ENCODE measurements at places on chromosomes 11 and 22. TPM values are rescaled to one million over a fixed set of nuclear protein-coding genes. Genes with fewer than 3 reads are reported as not detected.

GRCh38 chr11:10443721-10444235 lies 11.3 kb upstream of the AMPD3 start:
- DNase-seq: no peak

- DNase-seq: no peak
Measured at GRCh38 chr11:69310351-69310750, 16.4 kb downstream of the MYEOV start.

- no peak for DNase-seq
Measured at GRCh38 chr11:63214093-63214492, 29.3 kb downstream of the SLC22A25 start.

- DNase-seq: no peak
Measured at GRCh38 chr11:31445621-31446020, 63.8 kb downstream of the IMMP1L start.

- DNase-seq: peak; percentile 20
Measured at GRCh38 chr22:39808081-39808480, 85.5 kb downstream of the ENTHD1 start.

DNA sequence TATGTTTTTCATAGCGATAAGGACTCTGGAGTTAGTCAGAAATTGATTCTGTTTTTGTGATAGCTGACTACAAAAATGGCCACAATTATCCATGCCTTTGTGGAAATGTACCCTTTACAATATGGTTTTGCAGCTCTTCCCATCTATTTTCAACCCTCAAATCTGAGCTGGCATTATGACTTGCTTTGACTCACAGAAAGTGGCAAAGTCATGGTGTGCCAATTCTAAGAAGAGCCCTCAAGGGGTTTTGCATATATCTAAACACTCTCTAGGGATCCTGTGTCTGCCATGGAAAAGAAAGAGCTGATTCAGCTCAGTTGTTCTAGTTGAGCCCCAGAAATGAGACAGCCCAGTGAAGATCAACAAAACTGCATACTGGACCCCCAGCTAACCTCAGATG lies 390.5 kb upstream of the RAG2 start:
- no peak for DNase-seq

GRCh38 chr11:44743959-44744557 lies 17.3 kb downstream of the TSPAN18 start:
- no peak for DNase-seq

The EFCAB6 gene
- not detected for polyA plus RNA-seq

The C11orf91 gene
- polyA plus RNA-seq: not detected

The CYP2D6 gene
- polyA plus RNA-seq: not detected

The FOLR2 gene
- polyA plus RNA-seq: not detected

DNA sequence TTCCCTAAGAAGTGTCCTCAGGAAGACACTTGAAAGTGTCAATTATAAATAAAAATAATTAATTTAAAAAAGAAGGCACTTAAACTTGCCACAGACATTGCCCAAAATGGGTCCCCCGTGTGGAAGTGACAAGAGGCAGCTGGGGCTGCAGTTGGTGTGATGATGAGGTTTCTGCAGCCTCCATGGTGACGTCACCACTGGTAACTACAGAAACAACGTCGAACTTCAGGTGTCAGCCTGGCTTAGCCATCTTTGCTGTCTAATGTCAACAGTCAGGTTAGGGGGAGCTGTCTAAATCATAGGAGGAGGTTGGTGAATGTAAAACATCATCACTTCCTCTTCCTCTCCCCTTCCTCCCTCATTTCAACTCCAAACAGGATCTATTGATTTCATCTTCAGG lies 328.6 kb downstream of the MN1 start:
- no peak for DNase-seq

- no peak for DNase-seq
Measured at GRCh38 chr22:24601217-24602104, 1.5 kb upstream of the GGT1 start.

The CARD10 gene
- polyA plus RNA-seq: 5.8 TPM

- no peak for DNase-seq
Measured at GRCh38 chr11:10317151-10317755, 12.4 kb downstream of the ADM start.

DNA sequence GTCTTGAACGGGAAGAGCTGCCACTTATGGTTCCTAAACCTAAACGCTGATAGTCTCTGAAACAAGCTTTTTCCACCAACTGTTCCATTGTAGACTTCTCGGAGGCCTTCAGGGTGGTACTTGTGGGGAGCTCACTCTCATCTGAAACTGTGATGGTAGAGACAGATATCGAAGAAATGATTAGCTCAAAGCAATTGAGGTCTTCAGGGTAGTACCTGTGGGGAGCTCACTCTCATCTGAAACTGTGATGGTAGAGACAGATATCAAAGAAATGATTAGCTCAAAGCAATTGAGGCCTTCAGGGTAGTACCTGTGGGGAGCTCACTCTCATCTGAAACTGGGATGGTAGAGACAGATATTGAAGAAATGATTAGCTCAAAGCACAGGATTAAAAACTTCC lies 175.7 kb downstream of the SWAP70 start:
- DNase-seq: no peak

GRCh38 chr11:117789241-117789640 lies 7.8 kb downstream of the DSCAML1 start:
- DNase-seq: no peak

The MS4A2 gene
- 0.77 TPM for polyA plus RNA-seq

- DNase-seq: peak; percentile 63
Measured at GRCh38 chr11:65471447-65471891, 27.4 kb upstream of the MALAT1 start.

DNA sequence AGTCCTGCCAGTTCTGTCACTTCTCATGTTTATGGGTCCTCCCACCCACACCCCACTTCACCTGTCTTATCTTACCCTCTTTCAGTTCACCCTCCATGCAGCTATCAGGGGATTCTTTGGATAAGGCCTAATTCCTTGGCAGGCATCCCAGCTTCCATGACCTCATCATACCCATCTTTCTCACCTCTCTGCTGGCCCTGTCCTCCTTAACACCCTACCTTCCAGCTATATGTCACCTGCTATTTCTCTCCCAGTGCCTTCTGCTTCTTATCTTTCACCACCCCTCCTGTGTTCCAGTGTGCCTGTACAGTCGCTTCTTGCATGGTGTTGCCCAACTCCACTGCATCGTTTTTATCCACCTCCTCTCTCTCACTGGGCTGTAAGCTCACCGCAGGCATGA lies 28.3 kb downstream of the SNU13 start:
- peak; percentile 14 for DNase-seq

DNA sequence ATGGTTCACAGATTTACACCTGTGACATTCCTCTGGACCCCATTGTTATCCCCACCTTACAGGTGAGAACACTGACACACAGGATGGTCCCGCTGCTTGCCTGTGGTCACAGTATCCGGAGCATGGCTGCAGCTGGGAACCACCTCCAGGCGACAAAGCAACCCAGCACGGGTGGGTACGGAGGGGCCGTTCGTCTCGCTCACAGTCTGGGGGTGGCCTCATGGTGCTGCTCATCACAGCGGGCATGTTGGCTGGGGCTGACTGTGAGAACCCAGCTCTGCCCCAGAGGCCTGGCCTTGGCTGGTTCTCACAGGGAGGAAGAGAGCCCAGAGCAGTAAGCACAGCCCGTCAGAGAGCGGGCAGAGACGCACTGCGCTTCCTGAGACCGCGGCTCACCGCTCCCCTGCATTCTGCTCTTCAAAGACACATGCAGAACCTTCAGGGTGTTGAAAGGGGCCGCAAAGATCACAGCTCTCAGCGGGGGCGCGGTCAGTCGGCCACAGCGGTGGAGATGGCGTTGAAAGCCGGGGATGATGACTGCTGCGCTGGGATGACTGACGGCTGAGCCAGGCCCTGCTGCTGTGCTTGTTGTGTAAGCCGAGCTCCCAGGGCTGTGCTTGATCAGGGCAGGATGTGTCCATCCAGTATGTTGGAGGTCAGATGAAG lies 423.0 kb downstream of the BRD1 start:
- no peak for DNase-seq

The CARNS1 gene
- polyA plus RNA-seq: 0.07 TPM

DNA sequence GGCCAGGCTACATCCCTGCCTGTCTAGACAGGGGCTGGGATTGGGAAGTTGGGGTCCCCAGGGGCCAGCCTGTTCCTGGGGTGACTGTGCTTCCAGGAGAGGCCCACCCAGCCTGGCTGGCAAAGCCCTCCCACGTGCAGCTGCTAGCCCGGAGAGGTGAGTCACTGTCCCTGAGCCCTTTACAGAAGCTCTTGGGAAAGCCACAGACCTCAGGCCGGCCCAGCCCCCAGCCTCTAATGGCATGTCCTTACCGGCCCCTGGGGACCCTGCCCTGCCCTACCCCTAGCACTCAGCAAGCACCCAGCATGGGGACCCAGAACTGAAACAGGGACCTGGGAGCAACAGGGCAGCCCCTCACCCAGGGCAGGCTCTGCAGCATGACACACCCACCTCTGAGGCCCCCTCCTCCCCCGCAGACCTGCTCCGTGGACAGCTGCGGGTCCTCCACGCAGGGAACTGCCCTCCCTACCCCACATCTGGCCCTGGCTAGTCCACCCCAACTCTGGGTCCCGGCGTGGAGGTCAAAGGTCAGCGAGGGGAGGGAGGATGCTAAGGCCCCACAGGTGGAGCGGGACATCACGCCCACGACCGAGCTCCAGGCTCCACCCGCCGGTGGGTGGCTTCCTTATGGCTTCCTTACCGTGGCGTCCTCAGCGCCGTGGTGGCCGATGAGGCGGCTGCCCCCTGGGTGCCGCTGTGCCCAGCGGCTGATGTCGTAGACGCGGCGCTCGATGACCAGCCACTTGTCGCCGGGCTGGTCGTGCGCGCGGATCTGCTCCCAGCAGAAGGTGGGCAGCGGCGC lies 615 bp downstream of the FADS3 start:
- peak; percentile 78 for DNase-seq

GRCh38 chr11:64854534-64855502 lies 10.4 kb upstream of the CDC42BPG start:
- DNase-seq: peak; percentile 86

The SOX10 gene
- polyA plus RNA-seq: not detected

The EXPH5 gene
- polyA plus RNA-seq: 2.4 TPM

DNA sequence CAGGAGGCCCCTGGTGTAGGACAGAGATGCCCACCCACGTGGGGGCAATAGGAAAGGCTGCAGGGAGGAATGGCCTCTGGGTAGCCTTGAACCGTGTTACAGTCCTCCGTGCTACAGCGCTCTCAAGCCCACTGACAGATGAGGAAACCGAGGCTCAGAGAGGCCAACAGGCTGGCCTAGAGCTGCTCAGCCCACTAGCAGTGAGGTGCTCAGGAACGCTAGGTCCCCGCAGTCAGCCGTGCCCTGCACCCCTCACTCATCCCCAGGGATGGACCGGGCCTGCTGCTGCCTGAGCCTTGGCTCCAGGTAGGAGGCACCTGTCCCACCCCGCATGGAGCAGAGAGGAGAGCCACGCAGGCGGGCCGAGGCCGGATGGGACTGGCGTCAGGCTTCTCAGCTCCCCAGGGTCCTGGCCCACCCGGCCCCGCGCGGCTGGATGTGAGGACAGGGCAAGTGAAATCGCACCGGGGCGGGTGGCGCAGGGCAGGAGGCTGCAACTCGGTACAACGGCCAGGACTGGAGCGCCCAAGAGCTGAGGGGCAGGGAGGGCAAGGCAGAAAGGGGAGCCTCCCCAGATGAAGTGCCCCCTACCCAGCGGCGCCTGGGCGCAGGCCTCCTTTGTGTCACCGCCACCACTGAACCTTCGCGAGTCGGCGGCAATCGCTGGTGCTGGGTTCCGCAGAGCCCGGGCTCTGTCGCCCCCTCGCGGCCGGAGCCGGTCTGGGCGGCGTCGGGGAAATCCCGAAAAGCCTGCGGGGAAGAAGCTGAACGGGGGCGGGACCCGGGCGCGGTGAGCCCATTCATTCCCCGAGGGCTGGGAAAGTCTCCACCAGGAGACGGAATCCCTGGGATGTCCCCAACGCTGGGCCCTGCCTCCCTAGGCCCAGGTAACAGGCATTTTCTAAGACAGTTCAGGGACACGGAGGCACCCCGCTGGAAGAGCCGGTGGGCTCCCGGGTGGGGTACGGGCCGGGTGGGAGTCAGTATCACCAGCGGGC lies 8.4 kb upstream of the SLC2A11 start:
- peak; percentile 81 for DNase-seq

- peak; percentile 34 for DNase-seq
Measured at GRCh38 chr22:18078329-18079041, 695 bp downstream of the PEX26 start.

GRCh38 chr11:422249-422656 lies 7.5 kb upstream of the SIGIRR start:
- no peak for DNase-seq

GRCh38 chr11:25483915-25484635 lies 847.9 kb upstream of the ANO3 start:
- DNase-seq: no peak

The OR5AP2 gene
- not detected for polyA plus RNA-seq

The GNAZ gene
- polyA plus RNA-seq: 0.18 TPM

GRCh38 chr11:112049777-112050176 lies 24.0 kb downstream of the PIH1D2 start:
- no peak for DNase-seq

GRCh38 chr22:40120848-40121247 lies 56.9 kb upstream of the TNRC6B start:
- no peak for DNase-seq

The TRPM5 gene
- polyA plus RNA-seq: not detected

DNA sequence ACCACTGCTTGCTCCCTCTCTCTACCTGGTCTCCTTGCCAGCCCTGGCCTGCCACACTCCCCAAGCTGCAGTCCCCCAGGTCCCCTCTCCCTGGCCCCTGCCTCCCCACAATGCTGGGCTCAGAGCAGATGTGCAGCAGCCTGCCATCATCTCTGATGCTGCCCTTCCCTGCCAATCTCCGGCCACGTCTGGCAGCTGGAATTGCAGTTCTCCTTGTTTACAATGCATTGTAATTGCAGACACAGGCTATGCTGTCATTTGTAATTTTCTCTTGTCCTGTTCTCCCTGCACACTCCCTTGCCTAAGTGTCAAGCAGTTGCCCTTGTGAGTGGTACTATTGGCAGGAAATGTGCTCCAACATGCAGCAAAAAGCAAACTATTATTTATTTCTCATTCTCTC lies 222.3 kb downstream of the NTM start:
- no peak for DNase-seq

GRCh38 chr11:40204228-40204627 lies 1255.2 kb downstream of the LRRC4C start:
- no peak for DNase-seq

- DNase-seq: no peak
Measured at GRCh38 chr11:69209421-69210309, 53.9 kb downstream of the SMIM38 start.

The CECR2 gene
- polyA plus RNA-seq: 0.36 TPM

DNA sequence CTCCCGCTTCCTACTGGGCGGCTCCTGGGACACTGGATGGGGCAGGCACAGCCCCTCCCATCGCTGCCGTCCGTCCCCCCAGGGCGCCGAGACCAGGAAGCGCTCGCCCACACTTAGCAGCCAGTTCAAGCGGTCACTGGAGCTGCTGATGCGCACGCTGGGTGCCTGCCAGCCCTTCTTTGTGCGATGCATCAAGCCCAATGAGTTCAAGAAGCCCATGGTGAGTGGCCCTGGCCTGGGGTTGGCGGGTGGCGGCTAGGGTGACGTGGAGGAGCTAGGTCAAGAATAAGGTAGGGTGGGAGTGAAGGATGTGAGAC lies 44.6 kb downstream of the MYO7A start:
- DNase-seq: peak; percentile 57

The IGF2 gene
- polyA plus RNA-seq: not detected

GRCh38 chr11:9367551-9367950 lies 16.9 kb upstream of the IPO7 start:
- DNase-seq: no peak

- DNase-seq: no peak
Measured at GRCh38 chr22:39928536-39929520, 27.9 kb downstream of the GRAP2 start.

The SCGB1C1 gene
- not detected for polyA plus RNA-seq

The DDI1 gene
- polyA plus RNA-seq: not detected
